ENCODE measurements at places on chromosomes 12 and 14.

DNA sequence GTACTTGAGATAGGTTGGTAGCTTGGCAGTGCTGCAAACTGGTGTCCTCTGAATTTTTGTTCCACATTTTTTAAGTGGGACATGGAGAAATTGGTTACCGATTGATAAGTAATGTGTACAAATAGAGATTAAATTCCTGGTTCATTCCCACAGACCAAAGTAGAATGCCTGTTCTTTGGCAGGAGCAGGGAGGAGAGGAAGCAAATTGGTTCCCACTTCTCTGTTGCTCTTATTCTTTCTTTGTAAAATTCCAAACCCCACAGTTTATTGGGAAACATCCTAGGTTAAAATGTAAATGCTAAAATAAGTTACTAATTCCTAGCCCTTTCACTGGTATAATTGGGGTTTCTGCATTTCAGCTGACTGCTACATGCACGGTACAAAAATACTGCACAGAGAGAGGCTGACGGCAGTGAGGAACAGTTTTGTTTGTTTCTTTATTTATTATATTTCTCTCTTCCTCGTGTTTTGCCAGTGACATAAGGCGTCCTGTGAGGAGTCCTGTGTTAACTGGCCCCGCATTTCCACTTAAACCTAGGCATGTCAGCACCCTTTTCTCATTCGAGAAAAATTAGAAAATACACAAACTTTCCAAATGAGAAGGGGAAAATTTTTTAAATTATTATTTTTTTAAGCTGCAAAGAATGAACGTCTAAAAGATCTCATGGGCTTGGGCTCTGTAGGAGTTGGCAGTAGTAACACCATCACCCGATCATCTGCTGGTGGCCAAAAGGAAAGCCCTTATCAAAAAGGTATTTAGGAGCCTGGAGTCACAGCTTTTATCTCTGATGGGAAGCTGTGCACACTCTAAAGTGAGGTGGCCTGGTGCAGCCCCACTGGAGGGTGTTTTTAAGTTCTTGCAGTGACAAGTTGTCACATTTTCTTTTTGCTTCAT lies 25.4 kb upstream of the BCL7A start:
- no peak for DNase-seq

DNA sequence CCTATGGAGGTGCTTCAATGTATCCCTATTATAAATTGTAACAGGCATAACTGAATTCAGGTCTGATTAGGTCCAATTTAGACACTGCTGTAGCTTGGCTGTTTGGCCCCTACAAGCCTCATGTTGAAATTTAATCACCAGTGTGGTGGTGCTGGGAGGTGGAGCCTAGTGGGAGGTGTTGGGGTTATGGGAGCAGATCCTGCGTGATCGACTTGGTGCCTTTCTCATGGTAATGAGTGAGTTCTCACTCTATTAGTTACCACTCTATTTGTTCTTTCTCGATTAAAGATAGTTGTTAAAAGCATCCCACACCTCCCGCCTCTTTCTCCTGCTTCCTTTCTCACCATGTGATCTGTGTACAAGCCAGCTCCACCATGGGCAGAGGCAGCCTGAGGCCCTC lies 122.1 kb downstream of the FOXA1 start:
- DNase-seq, result no peak

DNA sequence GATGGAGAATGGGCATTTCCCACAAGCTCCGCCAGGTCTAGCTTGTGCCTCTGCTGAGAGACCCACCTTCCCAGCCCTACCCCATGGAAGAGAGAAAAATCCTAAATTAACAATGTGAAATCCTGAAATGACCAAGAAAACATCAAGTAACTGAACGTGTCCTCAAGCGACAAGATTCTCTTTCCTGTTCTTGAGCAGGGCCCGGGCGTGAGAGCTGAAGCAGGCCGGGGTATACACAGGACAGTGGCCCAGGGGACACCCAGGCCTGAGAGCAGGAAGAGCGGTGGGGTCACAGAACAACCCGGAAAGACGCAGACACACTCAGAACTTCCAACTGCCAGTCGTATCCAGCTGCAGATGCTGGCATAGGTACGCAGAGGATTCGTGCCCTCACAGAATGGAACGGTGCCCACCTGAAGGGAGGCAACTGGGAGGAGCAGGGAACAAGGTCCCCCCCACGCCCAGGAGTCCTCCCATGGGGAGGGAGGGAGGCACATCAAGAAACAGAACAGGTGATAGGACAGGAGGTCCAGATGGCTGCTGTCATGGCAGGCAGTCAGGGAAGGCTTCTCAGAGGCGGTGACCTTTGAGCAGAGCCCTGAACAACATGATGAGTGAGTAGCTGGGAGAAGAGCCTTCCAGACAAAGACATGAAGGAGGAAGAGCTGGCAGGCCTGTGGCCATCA lies 9.1 kb downstream of the RIMBP2 start:
- DNase-seq, result no peak

DNA sequence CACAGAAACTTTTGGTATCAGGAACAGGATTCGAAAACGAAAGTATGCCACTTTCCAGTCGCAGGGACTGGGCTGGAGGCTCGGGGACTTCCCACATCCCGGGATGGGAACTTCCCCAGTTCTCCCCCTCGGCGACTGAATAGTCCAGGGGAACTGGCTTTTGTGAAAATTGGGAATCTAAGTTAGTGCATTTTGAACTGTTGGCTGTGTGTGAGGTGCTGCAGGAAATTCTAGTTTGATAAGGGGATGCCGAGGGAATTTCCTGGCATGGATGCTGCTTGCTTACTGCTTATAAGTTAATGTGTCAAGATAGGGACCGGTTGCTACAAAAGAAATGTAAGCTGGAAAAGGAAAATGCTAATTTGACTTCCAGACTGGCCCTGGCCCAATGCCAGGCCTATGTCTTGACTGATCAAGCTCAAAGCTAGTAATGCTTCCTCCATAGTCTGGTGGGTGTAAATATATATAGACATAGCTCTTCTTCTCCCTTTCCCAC lies 73.4 kb upstream of the EIF5 start:
- DNase-seq, result no peak

GRCh38 chr12:89417246-89417977 lies 65.1 kb upstream of the DUSP6 start:
- no peak for DNase-seq

DNA sequence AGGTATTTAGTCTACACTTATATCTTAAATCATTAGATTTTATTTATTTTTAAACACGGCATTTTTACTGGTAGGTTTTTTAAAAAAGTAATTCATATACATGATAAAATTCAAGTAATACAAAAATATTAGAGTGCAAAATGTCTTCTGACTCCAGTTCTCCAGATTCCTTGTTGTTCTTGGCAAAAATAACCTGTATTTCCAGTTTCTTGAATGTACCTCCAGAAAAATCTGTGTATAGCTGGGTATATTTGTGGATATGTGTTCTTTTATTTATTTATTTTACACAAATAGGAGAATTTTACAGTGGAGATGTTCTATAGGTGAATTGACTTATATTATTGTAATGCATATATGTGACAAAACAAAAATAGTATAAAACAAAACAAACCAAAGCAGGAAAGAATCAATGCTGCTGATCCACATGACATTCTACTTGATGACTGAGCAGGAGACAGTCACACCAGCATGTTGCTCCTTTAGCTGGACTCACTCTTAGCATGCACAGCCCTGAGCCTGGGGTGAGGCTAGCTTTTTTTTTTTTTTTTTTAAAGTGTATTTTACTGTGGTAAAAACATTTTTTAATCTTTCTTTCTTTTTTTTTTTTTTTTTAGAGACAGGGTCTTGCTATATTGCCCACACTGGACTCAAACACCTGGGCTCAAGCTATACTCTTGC lies 42.2 kb upstream of the SLC38A2 start:
- DNase-seq, result no peak

DNA sequence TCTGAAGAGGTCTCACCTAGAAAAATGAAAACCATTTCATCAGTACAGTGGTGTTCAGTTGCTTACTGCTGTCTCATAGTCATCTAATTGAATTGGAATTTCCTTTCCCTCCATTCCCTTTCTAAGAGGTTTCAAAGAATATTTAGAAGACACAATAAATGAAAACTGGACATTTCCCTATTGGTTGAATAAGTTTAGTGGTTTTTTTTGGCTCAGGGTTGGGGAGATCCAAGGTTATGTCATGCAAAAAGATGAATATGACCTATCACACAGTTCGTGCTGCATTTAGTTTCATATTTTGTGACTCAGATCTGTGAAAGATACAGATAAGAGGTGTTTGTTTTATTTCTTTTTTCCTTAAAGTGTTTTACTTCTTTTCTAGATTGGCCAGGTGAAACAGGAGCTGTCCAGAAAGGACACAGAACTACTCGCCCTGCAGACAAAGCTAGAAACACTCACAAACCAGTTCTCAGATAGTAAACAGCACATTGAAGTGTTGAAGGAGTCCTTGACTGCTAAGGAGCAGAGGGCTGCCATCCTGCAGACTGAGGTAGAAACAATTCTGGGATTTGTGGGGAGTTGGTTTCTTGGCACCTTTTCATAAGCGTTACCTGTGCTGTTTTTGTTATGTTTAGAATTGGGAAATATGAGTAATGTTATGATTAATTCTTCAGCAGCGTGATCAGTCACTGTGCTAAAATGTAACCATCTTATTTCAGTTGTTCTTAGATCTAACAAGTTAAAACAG lies 124.6 kb downstream of the ERC1 start:
- DNase-seq, result no peak

- peak; percentile 58 for DNase-seq
Observed at GRCh38 chr12:54082397-54082892, 28.8 kb downstream of the HOXC4 start.

DNA sequence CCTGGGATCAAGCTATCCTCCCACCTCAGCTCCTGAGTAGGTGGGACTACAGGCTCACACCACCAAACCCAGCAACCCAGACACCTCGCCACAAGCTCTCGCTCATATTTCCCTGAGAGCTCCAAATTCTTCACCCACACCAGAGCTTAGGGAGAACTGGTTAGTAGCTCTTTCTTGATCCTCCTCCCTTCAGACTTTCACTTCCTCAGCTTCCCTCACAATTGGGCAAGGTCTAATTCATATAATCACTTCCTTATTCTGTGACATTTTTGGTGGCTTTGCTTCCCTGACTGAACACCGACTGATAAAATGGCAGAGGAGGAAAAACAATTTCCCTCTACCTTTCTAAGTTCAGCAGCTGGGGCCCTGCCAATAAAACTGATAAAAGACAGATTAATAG lies 88.5 kb downstream of the GXYLT1 start:
- no peak for DNase-seq

- peak; percentile 65 for DNase-seq
Observed at GRCh38 chr14:89422181-89422951, 5.3 kb upstream of the FOXN3 start.

- DNase-seq, result no peak
Observed at GRCh38 chr12:49174218-49174617, 14.7 kb downstream of the TUBA1A start.

- DNase-seq, result no peak
Observed at GRCh38 chr12:100721169-100721568, 73.4 kb upstream of the ANO4 start.

- no peak for DNase-seq
Observed at GRCh38 chr12:62963486-62964041, 28.6 kb upstream of the PPM1H start.

Data from activated naive CD4-positive, alpha-beta T cell treated with anti-CD3 and anti-CD28 coated beads for 36 hours (primary cell).